Left hindlimb (tissue), 1 donor: ENCODE measurements at places on chromosomes 5 and 9.

- peak; percentile 22 for DNase-seq
Measured at GRCh38 chr9:136799079-136799853, 3.1 kb downstream of the CCDC183 start.

DNA sequence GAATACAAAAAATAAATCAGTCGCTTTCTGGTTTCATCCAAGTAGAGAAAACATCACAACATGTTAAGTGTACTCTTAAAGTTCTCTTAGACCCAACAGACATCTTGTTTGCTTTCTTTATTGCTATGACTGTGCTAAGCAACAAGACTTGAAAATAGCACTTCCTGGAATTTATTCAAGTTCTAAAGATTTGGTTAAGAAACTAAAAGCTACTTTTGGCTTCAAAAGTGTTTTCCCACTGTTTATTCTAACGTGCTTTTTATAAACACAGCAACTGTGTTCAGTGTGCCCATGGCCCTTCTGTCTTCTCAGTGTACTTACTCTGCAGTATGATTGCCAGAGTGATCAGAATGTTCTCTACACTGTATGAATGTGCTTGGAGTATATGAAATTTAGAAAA lies 109.8 kb downstream of the GIN1 start:
- no peak for DNase-seq

- no peak for DNase-seq
Measured at GRCh38 chr5:67771221-67771620, 444.3 kb upstream of the PIK3R1 start.

- DNase-seq, result no peak
Measured at GRCh38 chr5:13629218-13629617, 315.3 kb downstream of the DNAH5 start.

- peak; percentile 47 for DNase-seq
Measured at GRCh38 chr9:133707065-133707762, 30.9 kb downstream of the SARDH start.

DNA sequence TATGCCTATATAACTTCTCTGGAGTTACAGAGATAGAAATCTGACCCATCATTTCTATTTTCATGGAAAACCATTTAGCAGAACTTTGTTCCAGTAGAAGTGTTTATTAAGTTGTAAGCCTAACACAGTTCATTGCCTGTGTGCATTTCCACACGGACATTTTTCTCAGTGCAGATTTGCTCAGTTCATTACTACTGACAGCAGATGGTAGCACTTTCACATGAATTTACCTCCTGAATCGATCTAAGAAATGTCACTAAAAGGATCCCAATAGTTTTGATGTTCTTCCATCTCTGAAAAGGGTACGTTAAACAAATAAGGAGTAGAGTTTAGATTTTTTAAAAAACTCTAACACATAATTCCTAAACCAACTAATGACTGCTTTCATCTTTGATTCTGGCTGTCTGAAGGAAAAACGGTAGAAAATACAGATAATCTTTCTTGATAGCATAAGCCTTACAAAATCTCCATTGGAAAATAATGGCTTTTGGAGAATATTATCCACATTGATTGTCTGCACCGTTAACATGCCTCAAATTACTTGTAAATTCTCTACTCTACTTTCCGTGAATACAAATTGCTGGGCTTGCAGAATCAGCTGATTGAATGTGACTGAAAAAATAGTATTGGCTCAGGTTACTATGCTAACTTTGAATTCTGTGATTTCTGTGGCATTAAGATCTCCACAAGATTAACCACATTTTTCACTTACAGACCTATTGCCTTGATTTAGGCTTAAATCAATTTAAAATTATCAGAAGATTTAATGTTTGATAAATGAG lies 33.1 kb downstream of the RPS23 start:
- no peak for DNase-seq

GRCh38 chr5:119082691-119083090 lies 11.8 kb downstream of the DMXL1 start:
- no peak for DNase-seq

DNA sequence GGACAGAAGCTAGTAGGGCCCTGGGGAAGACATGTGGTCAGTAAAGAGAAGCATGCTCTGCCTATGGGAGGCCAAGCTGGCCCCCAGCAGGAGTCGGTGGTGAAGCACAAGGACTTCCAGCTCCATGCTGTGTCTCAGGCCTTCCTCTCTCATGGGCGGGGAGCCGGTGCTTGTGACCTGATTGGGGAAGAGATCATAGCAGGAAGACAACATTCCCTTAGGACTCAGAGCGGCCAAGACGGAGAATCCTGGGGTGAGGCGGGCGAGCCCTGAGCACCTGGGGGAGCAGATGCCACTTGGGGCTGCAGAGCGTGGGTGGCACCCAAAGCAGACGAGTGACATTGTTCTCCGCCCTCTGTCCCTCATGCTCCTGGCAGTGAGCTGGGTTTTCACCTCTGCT lies 33.3 kb upstream of the CNOT6 start:
- no peak for DNase-seq

- DNase-seq, result peak; percentile 38
Measured at GRCh38 chr5:141001844-141002604, 35.7 kb downstream of the PCDHAC2 start.

DNA sequence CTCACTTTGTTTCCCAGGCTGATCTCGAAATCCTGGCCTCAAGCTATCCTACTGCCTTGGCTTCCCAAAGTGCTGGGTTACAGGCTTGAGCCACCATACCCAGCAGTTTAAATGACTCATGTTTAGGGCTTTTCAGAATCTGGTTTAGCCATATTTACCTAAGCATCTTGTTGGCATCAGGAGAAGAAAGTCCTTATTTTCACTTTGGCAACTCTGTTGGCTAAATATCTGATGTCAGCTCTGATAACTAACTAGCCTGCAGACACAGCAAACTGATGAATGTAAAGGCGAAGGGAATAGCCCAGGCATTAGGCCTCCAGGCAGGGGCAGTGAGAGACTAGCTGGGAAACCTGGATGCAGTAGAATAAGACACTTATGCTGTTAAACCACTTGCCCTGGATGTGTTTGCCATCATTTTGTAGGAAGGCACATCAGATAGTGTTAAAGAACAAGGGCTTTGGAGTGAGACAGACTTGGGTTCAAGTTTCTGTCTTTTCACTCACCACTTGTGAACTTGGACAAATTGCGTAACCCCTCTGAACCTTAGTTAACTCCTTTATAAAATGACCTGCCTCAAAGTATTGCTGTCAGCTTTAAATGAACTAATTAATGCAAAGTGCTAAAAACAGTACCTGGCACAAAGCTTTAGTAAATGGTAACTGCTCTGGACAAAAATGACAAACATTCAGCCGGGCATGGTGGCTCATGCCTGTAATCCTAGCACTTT lies 34.7 kb upstream of the GARNL3 start:
- DNase-seq, result no peak

- no peak for DNase-seq
Measured at GRCh38 chr5:42520203-42520602, 97.0 kb downstream of the GHR start.

DNA sequence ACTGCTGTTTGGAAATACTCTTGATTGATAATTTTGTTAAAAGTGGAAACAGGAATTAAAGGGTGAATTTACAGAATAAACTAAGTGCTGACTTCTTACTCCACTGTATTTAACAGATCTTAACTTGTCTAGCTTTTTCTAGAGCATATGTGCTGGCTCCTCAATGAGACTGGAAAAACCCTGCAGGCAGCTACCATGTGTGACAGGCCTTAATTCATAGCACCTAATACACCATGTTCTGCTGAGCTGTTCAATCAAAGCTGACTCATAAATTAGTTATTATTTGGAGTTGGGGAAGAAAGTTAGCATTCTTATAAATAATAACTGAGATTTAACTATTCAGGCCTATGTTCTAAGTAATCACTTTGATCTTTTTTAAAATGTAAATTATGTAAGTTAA lies 29.4 kb downstream of the CTNNAL1 start:
- no peak for DNase-seq

GRCh38 chr5:2298781-2299180 lies 416.1 kb upstream of the IRX4 start:
- DNase-seq, result no peak
